CD4-positive, alpha-beta T cell treated with Interleukin-12 subunit alpha and Interleukin-12 subunit beta, for 1 hour (primary cell): ENCODE measurements at places on chromosomes 2 and 18.

DNA sequence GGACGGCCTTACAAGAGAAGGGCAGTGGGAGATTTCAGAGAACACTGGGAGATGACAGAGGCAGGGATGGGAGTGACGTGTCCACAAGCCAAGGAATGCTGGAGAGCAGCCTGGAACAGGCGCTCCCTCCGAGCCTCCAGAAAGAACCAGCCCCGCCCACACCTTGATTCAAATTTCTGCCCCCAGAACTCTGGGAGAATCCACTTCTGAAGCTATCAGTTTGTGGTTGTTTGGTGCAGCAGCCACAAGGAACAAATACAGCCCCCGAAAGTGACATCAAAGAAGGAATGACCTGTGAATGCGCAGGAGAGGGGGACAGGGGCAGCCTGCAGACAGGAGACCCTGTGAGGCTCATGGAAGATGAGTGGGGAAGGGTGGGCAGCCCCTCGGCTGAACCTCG lies 67.3 kb downstream of the TWIST2 start:
- no peak for DNase-seq

DNA sequence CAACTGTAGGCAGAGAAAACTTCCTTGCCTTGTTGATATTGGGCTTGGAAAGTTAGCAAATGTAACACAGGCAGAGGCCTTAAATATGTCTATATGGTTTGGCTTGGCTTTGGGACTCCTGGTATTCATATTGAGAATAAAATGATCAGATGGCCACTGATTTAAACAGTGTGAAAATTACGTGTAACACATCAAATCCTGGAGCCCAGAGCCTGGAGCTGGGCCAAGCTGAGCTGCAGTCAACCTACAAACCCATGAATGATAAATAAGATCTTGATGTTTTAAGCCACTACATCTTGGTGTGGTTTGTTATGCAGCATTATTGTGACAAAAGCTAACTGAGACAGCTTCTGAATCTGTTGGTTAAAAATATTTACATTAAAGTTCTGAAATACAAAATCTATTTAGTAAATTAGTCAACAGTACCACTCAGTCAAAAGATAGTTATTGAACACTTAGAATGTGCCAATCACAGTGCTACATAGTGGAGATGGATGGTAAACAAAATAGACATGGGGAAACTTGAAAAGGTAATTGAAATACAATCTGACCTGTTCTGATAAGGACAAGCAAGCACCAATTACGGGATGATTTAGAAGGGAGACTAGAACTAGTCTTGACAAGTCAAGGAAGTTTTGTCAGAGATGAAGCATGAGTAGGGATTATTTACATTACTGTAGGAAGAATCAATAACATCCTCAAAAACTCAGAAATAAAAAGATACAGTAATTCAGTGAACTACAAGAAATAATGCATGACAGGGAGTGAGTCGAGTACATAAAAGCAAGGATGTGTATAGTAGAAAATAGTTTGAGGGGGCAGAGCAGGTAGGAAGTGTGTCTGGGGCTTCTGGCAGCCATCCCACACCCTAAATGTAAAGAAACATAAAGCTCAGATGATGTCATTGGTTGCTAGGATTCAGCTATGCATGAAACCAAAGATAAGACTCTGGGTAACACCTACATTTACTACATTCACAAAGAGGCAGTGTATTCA lies 157.7 kb downstream of the HNMT start:
- no peak for DNase-seq

- DNase-seq, result no peak
Observed at GRCh38 chr2:101151859-101152271, 683 bp upstream of the TBC1D8 start.

DNA sequence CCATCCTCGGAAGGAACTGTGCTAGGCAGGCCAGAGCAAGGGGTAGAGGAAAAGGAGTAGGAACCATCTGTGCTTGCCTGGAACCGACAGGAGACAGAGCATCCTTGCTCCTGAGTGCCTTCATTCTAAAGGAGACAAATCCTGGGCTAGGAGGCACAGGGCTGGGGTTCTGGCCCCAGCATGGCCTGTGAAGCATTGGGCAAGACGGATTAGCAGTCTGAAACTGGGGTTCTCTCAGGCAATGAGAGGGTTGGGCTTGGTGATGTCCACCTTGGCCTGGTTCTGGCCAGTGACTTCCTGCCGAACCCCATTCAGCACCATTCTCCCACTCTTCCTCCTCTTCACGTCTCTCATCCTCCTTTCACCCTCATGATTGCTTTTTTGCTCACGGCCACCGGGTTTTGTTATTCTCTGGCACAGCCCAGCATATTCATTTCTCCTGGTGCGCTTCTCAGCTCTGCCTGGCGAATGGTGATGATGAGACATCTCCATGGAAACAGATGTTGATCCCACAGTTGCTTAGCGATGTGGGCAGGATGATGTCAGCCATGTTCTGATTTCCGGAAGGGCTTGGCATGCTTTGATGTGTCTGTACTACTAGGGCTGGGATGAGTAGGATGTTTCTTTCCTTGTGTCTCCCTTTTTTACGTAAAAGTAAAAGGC lies 127.7 kb downstream of the CAPN13 start:
- no peak for DNase-seq

- DNase-seq, result peak; percentile 33
Observed at GRCh38 chr2:230347659-230348305, 20.8 kb downstream of the SP140L start.

GRCh38 chr18:76131738-76132137 lies 363.3 kb downstream of the ZNF516 start:
- no peak for DNase-seq

GRCh38 chr2:8312221-8312620 lies 369.6 kb upstream of the ID2 start:
- no peak for DNase-seq

DNA sequence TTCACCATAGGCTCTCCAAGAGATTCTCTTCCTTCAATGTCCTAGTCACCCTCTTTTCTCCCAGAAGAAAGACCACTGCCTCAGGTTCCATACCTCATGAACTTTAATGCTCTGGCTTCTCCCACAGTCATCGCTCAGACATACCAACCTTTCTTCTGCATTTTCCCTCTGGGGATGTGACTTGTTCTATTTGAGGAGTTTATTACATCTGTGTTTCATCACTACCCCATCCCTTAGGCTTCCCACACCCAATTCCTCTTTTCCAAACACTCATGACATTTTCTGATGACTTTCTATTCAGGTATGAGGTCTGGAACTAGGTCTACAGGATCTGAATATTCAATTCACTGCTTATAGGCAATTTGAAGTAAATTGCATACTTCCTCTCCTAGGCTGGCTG lies 298.6 kb upstream of the MAP2 start:
- DNase-seq, result no peak

- no peak for DNase-seq
Observed at GRCh38 chr18:10245031-10245845, 209.2 kb upstream of the APCDD1 start.

DNA sequence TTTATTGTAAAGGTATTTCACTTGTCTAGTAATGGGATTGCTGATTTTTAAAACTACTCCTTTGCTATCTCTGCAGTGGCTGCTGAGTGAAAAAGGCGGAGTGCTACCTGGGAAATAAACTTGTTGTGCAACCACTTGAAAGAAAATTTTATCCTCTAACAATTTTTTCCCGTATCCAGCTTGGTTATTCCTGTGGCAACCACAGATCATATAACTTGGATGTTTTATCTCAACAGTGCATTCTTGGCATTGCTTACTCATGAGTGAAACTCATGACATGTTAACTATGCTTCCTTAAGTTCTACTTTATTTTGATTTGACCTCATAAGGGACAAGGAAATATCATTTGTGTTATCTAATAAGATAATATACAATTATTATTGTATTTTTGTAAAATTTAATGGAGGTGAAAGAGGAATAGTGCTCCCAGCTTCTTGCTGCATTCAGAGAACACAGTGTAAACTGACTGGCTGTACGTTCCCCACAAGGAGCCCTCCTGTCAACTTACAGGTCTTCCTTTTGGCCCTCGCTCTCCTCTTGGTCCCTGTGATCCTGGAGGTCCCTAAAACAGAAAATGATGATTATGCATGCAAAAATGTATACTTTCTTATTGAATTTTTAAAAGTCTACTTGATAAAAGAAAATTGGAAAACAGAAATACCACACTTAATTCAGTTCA lies 82.7 kb downstream of the COL5A2 start:
- DNase-seq, result no peak

DNA sequence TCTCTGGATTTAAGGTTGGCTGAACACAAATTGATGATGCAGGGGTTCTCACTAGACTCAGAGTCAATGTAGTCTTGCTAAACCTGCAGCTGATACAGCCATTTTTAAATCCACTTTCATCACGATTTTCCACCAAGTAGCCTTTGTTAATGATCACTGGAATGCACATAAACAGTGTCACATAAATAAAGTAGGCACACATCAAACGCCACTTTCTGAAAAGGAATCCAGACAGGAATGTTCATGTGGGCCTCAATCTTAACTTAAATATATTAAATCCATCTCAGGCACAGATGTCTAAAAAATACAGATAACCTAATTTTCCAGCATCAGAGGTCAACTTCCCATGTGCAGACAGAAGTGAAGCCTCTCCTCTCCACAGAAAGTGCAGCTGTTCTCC lies 58.3 kb downstream of the LAMA1 start:
- DNase-seq, result no peak

- DNase-seq, result no peak
Observed at GRCh38 chr2:21270708-21271122, 146.9 kb downstream of the TDRD15 start.

DNA sequence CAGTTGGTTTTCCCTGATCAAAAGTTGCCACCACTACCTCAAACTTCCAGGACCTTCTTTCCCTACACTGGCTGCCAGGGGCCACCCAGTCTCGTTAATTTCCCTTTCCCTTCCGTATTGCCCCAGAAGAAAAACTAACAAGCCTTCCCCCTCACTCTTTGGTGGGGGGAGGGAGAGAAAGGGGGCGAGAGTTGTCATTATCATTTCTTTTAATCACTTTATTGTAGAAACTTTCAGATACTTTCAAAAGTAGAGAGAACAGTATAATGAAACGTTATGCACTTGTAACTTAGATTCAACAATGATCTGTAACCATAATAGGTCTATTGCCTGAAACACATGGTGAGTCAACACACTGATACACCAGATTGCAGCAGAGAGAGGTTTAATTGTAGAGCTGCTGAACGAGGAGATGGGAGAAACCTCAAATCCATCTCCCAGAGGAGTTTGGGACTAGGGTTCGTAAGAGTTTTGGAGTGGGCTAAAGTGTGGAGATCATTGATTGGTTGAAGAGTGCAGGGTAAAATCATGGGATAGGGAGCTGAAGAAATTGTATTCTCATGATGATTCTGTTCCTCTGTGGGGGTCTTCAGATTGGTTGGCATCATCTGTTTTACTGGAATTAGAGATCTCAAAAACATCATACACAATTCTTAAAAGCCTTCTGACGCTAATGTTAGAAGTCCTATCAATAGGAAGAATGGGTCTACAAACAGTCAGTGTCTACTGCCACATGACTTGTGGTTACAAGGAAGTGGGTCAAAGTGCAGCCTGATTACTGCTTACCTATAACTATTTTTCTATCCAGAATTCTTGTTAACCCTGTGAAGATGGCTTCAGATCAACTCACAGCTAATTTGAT lies 2.6 kb upstream of the RNF149 start:
- DNase-seq, result peak; percentile 54

DNA sequence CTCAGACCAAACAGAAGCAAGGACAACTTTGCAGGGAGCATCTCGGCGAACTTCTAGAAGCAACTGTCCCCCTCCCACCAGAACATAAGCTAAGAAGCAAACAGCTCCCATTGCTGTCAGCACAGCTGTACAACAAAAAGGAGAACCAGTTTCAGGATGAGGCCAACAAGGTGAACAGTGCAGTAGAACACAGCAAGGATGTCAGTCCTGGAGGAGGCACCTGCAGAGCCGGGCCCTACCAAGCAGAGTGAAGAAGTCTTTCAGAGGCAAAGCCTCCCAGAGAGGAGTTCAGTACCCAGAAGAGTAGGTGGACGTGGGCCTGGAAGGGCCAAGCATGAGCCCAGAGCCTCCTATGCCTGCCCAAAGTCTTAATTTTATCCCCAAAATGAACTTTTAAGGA lies 1.0 kb downstream of the PASK start:
- no peak for DNase-seq

GRCh38 chr2:100237770-100238169 lies 84.5 kb downstream of the LONRF2 start:
- DNase-seq, result no peak

DNA sequence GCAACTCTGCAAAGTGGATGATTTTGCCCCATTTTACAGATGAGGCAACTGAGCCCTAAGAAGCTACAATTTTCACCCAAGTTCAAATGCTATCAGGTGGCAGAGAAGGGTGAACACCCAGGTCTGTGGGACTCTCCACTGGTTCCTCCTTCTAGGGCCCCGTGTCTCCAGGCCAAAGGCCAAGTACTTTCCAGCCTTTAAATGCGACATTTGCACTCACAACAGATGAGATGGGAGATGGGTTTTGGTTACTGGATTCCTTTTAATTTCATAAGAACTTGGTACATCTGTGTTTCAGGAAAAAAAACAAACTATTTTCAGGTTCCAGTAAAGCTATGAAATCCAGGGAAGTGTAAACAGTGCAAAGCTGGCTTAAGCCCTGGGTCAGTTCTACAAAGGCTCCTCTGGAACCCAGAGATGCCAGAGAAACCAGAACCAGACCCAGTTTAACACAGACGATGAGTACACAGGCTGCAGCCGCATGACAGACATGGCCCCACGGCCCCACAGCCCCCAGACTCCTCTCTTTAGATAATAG lies 361.7 kb downstream of the ANAPC1 start:
- no peak for DNase-seq

- DNase-seq, result no peak
Observed at GRCh38 chr2:133086176-133086575, 416.2 kb upstream of the LYPD1 start.

DNA sequence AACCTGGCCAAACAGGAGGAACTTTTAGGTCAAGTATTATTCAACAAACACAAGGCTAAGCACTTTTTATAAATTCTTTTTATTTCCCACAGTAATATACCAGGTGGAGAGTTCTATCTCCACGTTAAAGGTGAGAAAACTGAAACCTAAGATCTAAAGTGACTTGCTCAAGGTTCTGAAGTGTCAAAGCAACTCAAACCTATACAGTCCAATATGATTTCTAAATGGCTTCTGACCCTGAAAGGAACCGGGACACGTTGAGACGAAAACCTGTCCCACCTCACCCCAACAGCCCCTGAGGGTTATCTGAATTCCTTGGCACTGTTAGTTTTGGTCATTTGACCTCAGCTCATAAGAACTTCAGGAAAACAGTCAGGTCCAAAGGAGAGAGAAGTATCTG lies 814.5 kb upstream of the LRATD1 start:
- no peak for DNase-seq

GRCh38 chr2:55296393-55296792 lies 27.4 kb upstream of the MTIF2 start:
- DNase-seq, result no peak

DNA sequence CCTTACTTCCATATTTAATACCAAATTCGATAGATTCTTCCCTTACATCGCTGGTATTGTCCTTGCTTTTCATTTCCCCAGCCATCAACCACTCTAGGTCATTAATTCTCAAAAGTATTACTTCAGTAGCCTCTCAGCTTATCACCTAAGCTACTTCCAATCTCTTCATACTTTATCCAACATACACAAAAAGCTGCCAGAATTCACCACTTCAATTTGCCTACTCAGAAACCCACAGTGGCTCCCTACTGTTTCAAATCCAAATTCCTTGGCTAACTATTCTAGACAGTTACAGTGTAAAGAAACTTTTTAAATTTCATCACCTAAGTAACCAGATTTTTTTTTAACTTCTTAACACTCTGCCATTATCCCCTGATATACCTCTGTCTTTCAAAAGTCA lies 4.7 kb downstream of the SLC25A12 start:
- DNase-seq, result no peak
